ENCODE measurements at places on chromosomes 1 and 21. TPM values are rescaled to one million over a fixed set of nuclear protein-coding genes. Genes with fewer than 3 reads are reported as not detected.

The SYF2 gene
- 80.6 TPM for total RNA-seq

The GCSAML gene
- 1.7 TPM for total RNA-seq

The AZIN2 gene
- total RNA-seq: 8.6 TPM

The NDC1 gene
- total RNA-seq: 6.3 TPM

Measured in T-helper 17 cell (primary cell).